ENCODE measurements at places on chromosomes 7 and 10. TPM values are rescaled to one million over a fixed set of nuclear protein-coding genes. Genes with fewer than 3 reads are reported as not detected.
A peak's percentile ranks its signal among the peaks of the same experiment; 100 is the strongest.

- no peak for DNase-seq
Measured at GRCh38 chr7:120043250-120043649, 229.7 kb upstream of the KCND2 start.

The TMEM72 gene
- total RNA-seq: not detected

DNA sequence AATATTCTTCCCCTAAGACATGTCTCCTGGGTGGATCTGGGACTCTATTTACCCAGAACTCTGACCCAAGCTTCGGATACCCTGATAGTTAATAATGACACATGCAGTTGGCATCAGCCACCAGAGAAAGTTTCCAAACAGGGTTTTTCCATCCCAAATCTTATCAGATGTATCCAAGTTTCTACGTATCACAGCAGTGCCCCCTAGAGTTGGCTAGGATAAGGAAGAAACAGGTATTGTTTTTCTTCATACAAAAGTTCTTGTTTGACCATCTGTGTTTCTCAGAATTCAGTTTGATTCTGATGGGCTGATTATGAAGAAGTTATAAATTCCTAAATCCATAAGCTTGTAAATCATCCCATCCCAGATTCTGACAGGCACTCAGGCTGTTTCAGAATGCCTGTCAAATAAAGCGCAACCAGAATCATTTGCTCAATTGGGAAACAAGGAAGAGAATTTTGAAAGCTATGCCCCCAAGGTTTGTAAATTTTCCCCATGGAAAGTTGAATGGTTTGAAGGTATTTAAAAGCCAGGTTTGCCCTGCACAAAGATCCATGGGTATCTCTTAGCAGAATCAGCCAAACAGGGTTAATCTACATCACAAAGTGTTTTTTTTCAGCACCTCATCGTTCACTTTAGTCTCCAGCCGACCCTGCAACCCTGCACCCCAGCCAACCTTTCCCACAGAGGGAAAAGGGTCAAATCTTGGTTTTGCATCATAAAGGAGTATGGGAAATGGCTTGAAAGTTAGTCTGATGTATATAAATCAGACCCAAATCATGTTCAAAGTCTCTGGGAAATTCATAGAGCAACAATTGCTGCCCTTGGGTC, 47.4 kb downstream of the NRAP start:
- no peak for DNase-seq

DNA sequence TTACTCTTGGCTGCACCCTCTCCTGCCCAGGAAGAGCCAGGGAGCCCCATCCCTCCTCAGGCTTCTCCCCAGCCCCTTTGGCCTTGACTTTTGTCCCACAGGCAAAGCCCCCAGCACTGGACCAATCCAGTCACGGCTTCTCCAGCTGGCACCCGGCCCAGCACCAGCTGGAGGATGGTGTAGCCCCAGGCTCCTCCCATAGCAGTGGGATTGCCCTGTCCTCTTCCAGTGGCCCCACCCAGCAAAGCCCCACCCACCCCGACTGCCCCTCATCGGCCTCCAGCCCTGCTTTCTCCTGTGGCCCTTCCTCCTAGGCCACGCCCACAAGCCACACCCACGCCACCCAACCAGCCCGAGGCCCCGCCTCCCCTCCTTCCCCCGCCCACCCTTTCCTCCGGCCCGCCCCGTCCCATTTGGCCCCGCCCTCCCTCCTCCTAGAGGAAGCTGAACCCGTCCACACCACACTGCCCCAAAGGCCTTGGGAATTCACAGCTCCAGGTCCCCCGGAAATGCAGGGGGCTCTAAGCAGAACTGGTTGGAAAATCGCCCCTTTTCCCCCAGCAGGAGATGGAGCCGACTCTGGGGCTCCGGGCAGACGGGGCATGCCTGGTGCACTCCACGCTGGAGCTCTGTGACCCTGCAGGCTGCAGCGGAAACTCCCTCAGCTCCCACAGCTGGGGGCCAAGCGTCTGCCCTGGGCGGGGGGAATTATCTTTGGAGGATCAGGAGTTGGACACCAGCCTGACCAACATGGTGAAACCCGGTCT, 25.2 kb downstream of the GET4 start:
- DNase-seq: peak; percentile 82

DNA sequence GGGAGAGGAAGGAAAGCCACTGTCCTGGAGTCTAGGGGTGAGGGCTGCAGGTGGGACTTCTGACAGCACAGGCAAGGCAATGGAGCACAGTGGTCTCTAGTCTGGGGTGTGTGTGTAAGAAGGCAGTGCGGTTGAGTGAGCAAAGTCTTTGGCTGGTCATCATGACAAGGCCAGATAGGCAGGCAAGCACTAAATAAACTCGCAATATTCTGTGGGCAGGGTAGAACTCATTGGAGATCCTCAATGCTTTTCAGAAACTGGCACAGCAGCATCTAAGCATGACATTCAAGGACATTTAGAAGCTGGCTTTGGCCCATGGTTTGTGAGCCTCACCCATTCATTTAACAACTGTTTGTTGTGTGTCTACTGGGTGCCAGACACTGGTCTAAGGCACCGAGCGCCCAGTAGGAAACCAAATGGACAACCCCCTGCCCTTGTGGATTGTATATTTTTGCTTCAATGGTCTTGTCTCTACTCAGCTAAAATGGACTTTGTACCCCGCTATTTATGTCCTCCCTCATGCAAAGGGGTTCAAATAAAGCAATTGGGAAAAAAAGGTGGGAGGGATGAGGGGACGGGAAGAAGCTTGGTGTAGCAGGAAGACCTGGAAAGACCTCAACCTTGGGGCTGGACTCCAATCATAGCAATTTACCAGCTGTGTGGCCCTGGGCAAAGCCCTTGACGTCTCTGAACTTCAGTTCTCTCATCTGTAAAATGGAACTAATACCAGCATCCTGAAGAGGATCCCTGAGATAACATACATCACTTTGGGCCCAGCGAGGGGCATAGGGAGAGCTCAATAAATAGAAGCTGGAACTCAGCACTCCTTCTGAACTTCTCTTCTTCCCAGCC, 116.0 kb downstream of the NEURL1 start:
- DNase-seq: no peak

GRCh38 chr7:117248829-117249228, 74.0 kb downstream of the WNT2 start:
- DNase-seq: no peak

DNA sequence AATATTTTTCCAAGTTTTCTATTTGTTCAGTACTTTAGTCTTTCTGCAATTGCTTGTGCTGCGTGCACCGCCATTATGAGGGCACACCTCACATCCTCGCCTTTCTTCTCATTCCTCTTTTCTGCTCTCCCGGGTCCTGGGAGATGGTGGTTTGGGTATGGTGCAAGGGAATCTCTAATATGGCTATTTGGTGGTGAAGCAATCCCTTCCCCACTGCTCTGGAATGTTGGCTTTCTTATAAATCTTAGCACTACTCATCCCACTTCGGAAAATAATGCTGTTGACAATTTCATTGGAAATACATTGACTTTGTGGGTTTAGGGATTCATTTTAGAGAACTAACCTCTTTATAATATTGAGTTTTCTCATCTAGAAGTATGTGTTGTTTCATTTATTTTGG, 1.9 kb upstream of the GCK start:
- no peak for DNase-seq

The CTAGE8 gene
- 4.3 TPM for total RNA-seq

The CTNNA3 gene
- not detected for total RNA-seq

GRCh38 chr10:62916141-62916603, 100.0 kb upstream of the EGR2 start:
- DNase-seq: no peak

DNA sequence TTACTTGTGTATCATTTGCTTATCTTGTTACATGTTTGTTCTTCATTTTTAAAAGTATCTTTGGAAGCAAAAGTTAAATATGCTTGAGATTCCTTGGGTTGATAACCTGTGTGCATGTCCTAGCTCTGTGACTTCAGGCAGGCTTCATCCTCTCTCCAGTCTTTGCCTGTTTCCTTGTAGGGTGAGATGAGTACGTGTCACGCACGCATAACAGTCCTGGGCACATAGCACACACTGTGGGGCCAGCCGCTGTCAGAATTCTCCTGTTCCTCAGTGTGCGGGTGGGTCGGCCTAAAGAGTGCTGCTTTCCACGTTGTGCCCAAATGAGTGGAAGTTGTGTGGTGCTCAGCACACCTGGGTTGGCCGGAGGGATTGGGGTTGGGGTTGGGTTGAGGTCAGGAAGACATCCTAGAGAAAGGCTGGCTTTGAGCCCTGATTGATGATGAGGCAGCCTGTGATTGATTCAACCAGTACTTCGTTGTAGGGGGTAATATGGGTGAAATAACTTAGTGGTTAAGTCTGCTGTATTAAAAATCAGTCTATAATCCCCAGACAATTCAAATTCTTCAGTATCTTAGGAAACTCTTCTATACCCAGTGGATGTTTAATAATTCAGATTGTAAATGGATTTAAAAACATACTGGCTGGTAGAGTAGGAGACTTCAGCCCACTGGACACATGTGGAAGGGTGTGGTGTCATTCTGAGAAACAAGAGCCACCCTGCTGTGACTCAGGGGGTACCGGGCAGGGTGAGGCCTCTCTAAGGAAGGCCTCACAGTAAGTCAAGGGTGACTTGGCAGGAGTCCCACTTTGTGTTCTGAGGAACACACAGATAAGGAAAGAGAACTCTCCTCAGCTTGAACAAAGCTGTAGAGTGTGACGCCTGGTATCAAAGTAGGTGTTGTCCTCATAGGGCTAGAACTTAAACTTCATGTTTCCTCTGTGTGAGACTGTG, 54.8 kb downstream of the DAGLB start:
- peak; percentile 96 for DNase-seq

The LRRC4 gene
- not detected for total RNA-seq

GRCh38 chr10:43985941-43986340, 337.3 kb upstream of the ZNF32 start:
- no peak for DNase-seq

- no peak for DNase-seq
Measured at GRCh38 chr7:112484671-112485167, 3.9 kb downstream of the LSMEM1 start.

DNA sequence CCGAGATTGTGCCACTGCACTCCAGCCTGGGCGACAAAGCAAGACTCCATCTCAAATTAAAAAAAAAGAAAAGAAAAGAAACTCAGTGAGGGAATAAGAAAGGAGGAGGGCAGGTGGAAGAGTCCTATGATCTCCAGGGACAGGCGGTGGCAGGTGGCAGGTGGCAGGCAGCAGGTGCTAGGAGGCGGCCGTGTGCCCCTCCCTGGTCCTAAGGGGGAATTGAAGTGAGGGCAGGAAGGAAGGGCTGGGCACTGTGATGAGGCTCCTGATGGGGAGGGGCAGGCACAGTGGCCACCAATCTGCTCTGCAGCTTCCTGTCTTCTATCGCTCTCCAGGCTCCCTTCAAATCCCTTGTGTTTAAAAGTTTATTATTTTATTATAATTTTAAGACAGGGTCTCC, 41.2 kb upstream of the UBE3C start:
- DNase-seq: no peak

DNA sequence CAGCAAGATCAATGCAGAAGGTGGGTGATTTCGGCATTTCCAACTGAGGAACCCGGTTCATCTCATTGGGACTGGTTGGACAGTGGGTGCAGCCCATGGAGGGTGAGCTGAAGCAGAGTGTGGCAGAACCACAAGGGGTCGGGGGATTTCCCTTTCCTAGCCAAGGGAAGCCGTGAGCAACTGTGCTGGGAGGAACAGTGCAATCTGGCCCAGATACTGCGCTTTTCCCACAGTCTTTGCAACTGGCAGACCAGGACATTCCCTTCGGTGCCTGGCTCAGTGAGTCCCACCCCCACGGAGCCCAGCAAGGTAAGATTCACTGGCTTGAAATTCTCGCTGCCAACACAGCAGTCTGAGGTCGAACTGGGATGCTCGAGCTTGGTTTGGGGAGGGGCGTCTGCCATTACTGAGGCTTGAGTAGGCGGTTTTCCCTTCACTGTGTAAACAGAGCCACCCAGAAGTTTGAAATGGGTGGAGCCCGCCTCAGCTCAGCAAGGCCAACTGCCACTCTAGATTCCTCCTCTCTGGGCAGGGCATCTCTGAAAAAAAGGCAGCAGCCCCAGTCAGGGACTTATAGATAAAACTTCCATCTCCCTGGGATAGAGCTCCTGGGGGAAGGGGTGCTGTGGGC, 58.6 kb upstream of the SLC26A5 start:
- no peak for DNase-seq

DNA sequence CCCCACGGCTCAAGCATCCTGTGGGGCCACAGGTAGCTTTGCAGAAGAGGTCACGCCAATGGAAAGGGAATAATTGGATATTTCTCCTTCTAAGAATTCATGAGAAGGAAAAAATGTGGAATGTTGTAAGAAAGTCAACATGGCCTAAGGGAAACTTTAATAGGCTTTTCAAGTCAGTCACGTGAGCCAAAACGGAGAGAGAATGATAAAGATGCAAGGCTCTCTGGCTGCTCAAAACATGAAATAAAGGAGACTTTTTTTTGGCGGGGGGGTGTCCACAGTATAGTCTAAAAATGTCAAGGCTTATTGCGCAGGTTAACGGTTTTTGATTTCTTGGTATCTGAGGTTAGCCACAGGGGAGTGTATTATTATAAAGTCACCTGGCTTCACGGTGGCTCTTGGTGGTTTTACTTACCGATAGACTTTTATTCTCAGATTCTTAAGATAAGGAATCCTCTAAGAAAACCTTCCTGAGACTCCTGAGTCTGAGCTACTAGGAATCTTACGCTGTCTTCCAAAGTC, 148.1 kb downstream of the ARHGAP21 start:
- DNase-seq: no peak

The DGKI gene
- not detected for total RNA-seq

GRCh38 chr10:111102359-111102837, 25.6 kb downstream of the ADRA2A start:
- no peak for DNase-seq

GRCh38 chr10:122504610-122504950, 43.2 kb downstream of the HTRA1 start:
- peak; percentile 46 for DNase-seq

GRCh38 chr7:43700059-43700501, 29.2 kb downstream of the COA1 start:
- no peak for DNase-seq

The NKX1-2 gene
- not detected for total RNA-seq

The ARHGAP22 gene
- 1.0 TPM for total RNA-seq

DNA sequence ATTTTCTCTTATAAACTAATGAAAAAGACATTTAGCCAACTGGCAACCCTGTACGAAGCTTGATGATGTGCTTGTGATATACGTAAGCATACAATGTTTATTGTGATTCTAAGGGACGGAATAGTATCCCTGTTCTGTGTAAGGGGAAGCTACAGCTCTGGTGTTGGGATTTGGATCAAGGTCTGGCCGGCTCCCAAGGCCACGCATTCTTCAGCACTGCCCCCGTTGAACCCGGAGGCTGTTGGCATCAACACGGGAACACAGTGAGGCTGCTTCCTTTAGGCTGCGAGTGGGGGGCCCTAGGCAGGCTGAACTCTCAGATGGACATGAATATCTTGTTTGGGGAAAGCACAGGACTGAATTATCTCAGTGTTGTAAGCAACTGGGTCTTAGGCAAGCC, 180.6 kb downstream of the CAMK1D start:
- DNase-seq: no peak

The ANKRD7 gene
- total RNA-seq: not detected

The SPAG6 gene
- not detected for total RNA-seq

Measured in Calu3 (cell line).